Mesothelial cell of epicardium (in vitro differentiated cells): ENCODE measurements at places on chromosomes 11 and 22. TPM values are rescaled to one million over a fixed set of nuclear protein-coding genes. Genes with fewer than 3 reads are reported as not detected.

- H3K27ac ChIP-seq, result no peak overlapping the region
- no peak for DNase-seq
- H3K4me3 ChIP-seq, result no peak overlapping the region
- H3K27me3 ChIP-seq, result peaks cover 19% of the 10 kb centered on the region
- H3K36me3 ChIP-seq, result no peaks in the 10 kb centered on the region
These were observed 6.1 kb downstream of the ARVCF start for GRCh38 chr22:20010307-20011122.

DNA sequence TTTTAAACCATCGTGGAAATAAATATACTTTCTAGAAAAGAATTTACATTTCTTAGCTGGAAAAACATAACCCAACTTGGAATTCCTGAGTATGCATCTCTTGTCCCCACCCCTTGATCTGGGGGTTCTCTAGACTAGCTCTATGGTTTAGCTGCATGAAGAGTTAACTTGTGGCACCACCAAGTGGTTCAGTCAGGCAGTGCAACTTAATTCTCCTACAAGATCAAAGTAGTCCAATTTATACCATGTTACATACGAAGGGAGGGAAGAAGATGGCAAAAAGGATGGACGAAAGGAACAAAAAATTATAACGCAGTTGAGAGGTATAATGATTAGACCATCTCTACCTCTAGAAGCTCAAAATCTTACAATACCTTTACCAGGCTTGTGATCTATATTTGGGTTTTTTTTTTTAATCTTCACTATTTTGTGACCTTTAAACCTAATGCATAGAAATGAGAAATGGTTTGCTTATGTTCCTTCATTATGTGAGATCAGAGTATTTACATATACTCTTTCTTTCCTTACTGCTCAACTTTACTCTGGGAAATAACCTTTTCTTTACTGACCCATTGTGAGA lies 28.5 kb upstream of the ALKBH3 start:
- no peak overlapping the region for H3K4me3 ChIP-seq
- H3K27ac ChIP-seq, result no peak overlapping the region
- DNase-seq, result peak; percentile 70
- no peaks in the 10 kb centered on the region for H3K4me1 ChIP-seq
- H3K36me3 ChIP-seq, result peaks cover 19% of the 10 kb centered on the region

GRCh38 chr22:27331526-27332281 lies 469.9 kb downstream of the MN1 start:
- H3K27ac ChIP-seq, result no peak overlapping the region
- H3K36me3 ChIP-seq, result no peaks in the 10 kb centered on the region

DNA sequence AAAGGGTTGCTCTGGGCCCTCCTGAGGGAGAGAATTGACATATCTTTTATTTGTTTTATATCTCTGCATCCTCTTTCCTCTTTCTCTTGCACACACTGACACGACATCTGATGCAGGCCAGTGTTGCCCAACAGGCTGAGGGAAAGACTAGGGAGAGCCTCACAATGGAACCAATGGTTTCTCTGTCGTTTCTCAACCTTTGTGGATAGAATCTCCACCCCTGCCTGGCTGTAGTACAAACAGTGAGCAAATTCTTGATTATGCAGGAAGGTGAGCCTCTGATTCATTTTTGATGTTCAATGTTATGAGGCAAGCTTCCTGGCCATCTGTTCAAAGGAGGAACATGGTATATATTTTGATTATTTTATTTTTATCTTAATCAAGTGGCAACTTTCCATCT lies 49.8 kb upstream of the PLET1 start:
- no peak for DNase-seq
- no peak overlapping the region for H3K4me3 ChIP-seq
- no peak overlapping the region for H3K27ac ChIP-seq
- H3K36me3 ChIP-seq, result peaks cover 5% of the 10 kb centered on the region

GRCh38 chr22:18110194-18110953 lies at the start of gene TUBA8:
TUBA8 (plus strand) TSS chr22:18110809; CDS start chr22:18110866, 57 bp downstream.
- H3K36me3 ChIP-seq, result peaks cover 9% of the 10 kb centered on the region
- H3K4me1 ChIP-seq, result peaks cover 11% of the 10 kb centered on the region
- H3K27me3 ChIP-seq, result peaks cover 62% of the 10 kb centered on the region
- no peak for DNase-seq
- peak within 1 kb of the TSS; percentile 65 for H3K4me3 ChIP-seq

- H3K27me3 ChIP-seq, result no peaks in the 10 kb centered on the region
- peaks cover 27% of the 10 kb centered on the region for H3K36me3 ChIP-seq
- no peak overlapping the region for H3K4me3 ChIP-seq
- no peak overlapping the region for H3K27ac ChIP-seq
- peak; percentile 6 for DNase-seq
These were observed 412.2 kb downstream of the TBC1D22A start for GRCh38 chr22:47174671-47175112.

DNA sequence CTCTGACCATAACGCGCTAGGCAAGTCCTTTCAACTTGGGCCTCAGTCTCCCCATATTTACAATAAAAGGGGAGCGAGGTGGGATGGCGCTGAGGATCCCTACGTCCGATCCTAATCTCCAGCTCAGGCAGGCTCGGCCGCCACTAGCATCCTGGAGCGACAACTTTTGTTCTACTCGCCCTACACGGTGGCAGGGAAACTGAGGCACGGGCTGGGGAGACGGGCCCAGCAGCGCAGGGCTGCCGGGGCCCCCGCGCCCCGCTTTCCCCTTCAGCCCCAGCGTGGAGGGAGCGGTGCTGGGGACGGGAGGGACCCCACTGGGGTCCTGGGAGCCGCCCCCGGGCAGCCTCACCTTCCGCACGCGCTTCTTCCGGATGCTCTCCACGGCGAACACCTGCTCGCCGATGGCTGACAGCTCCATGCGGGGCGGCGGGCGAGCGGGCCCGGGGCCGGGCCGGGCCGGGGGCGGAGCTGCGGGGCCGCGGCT lies 413 bp downstream of the CBX7 start:
- no peak for DNase-seq
- peaks cover 28% of the 10 kb centered on the region for H3K27me3 ChIP-seq
- H3K4me3 ChIP-seq, result peak overlapping the region; percentile 56
- H3K4me1 ChIP-seq, result peaks cover 7% of the 10 kb centered on the region

DNA sequence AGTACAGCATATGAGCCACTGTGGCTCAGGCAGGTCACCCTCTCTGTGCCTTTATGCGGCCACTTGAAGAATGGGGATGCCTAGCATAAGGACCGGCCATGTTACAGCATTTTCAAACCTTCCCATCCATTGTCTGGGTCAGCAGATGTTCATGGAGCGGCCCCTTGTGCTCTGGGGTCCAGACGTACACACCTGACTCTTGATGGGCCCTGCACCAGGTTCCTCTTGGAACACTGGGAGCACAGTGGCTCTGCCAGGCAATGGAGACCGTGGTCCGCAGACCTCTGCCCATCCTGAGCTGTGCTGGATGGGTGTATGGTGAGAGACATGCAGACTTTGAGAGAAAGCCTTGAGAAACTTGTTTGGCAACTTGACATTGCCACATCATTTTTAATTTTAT lies 9.8 kb downstream of the PRDM11 start:
- H3K36me3 ChIP-seq, result no peaks in the 10 kb centered on the region
- DNase-seq, result no peak
- peak overlapping the region; percentile 94 for H3K27ac ChIP-seq
- no peaks in the 10 kb centered on the region for H3K27me3 ChIP-seq
- peaks cover 60% of the 10 kb centered on the region for H3K4me1 ChIP-seq

DNA sequence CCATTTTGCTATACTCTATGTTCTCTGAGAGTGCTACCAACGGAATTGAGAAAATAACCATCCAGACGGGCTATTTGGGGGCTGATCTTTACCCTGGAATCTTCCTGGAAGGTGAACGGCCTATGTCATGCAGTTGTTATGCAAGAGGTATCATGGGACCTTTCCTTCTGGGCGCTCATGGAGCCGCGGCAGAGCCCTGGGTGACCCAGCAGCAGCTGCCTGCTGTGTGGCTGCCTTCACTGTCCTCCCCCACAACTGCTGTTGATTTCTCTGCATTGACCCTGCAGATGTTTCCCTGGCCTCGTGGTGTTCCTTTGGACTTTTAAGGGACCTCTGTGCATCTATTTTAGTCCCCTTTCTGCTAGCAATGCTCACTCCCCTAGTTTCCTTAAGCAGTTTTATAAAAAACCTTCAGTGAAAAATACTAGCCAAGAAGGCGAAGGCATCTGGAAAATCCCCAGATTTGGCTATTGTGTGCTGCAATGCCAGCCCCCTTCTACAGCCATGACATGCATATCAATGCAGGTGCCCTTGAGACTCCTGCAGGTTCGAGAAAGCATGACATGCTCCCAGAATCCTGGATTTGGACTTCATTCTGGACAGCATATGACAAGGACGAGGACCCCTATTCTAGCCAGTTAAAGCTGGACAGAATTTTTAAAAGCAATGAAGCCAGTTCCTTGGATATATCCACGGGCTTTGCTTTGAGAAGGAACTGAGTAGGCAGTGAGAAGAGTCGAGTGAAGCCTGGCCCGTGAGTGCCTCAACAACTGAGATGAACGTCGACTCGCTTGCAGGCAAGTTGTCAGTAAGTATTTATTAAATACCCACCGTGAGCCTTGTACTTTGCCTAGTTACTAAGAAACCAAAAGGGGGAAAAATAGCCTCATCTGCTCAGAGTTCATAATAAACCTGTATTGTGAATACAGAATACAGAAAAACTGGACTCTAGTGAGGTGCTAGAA lies at the start of gene SLC25A18:
Gene SLC25A18 (plus strand): TSS at position 593 of the 965 bp plus-strand sequence. CDS start 16,447 bp downstream, outside the sequence.
- peak within 1 kb of the TSS; percentile 61 for H3K27ac ChIP-seq
- no peak within 1 kb of the TSS for H3K4me3 ChIP-seq
- no peaks in the 10 kb centered on the region for H3K4me1 ChIP-seq
- no peak for DNase-seq

- H3K36me3 ChIP-seq, result peaks cover 21% of the 10 kb centered on the region
- H3K27ac ChIP-seq, result peak overlapping the region; percentile 84
- H3K27me3 ChIP-seq, result no peaks in the 10 kb centered on the region
- no peak for DNase-seq
- H3K4me3 ChIP-seq, result no peak overlapping the region
- peaks cover 4% of the 10 kb centered on the region for H3K4me1 ChIP-seq
These were observed 27.4 kb downstream of the IL18BP start for GRCh38 chr11:72026090-72026489.

- no peak overlapping the region for H3K4me3 ChIP-seq
- peaks cover 2% of the 10 kb centered on the region for H3K27me3 ChIP-seq
- H3K36me3 ChIP-seq, result no peaks in the 10 kb centered on the region
- no peak overlapping the region for H3K27ac ChIP-seq
- H3K4me1 ChIP-seq, result peaks cover 28% of the 10 kb centered on the region
These were observed 118.5 kb downstream of the KCNQ1OT1 start for GRCh38 chr11:2581151-2581930.

DNA sequence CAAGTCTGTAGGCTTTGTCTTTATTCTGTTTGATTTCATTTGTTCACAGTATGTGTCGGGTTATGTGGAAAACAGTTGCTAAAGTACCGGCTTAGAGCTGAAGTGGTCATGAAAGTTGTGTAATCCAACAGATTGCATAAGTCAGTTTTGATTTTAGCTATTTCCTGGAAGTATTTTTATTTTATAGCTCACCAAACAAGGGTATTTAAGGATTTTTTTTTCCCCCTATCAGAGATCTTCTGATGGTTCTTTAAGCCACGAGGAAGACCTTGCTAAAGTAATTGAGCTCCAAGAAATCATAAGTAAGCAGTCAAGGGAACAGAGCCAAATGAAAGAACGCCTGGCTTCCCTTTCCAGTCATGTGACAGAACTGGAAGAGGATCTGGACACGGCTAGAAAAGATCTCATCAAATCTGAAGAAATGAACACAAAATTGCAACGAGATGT lies 55.9 kb downstream of the PPFIA1 start:
- DNase-seq, result no peak
- no peaks in the 10 kb centered on the region for H3K27me3 ChIP-seq
- H3K36me3 ChIP-seq, result peaks cover 37% of the 10 kb centered on the region
- H3K4me1 ChIP-seq, result peaks cover 16% of the 10 kb centered on the region
- peak overlapping the region; percentile 26 for H3K27ac ChIP-seq
- no peak overlapping the region for H3K4me3 ChIP-seq

GRCh38 chr11:4068962-4069361 lies 25.6 kb upstream of the RRM1 start:
- no peak overlapping the region for H3K4me3 ChIP-seq
- no peaks in the 10 kb centered on the region for H3K27me3 ChIP-seq
- no peak for DNase-seq
- H3K27ac ChIP-seq, result no peak overlapping the region

DNA sequence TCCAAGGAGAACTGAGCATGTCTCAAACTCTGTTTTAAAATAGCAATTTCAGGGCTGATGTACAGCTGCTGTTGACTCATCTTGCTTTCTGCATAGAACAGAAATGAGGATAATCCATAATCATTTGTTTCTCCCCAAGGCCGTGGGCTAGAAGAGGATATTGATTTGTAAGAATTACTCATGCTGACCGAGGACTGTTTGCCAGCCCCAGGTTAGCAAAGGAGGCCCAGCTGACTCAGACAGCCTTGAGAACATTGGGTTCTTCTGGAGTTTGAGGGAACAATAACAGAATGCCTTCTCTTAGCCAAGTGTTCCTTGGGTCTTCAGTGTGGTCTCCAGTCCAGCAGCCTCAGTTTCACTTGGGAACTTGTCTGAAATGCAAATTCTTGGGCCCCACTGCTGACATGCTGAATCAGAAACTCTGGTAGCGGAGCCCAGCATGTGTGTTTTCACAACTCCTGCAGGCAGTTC lies 92.0 kb downstream of the ZC3H12C start:
- H3K27me3 ChIP-seq, result no peaks in the 10 kb centered on the region
- H3K4me3 ChIP-seq, result no peak overlapping the region
- no peaks in the 10 kb centered on the region for H3K36me3 ChIP-seq
- no peaks in the 10 kb centered on the region for H3K4me1 ChIP-seq
- no peak overlapping the region for H3K27ac ChIP-seq
- DNase-seq, result no peak

DNA sequence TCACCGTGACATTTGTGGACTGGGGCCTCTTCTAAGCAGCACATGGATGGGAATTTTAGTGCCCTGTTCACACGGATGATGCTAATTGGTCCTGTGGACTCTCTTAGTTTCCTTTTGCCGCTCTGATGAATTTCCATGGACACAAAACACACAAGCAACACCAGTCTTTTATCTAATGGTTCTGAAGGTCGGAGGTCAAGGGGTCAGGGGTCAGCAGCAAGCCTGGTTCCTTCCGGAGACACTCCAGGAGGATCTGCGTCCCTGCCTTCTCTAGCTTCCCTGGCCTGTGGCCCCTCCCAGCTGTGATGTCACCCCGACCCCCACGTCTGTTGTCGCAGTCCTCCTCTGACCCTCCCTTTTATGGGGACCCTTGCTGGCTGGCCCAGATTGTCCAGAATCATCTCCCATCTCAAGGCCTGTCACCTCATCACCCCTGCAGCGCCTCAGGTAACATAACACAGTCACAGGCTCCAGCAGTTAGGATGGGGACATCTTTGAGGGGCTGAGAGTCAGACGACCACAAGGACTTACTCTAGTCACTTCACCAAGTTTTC lies 6.8 kb downstream of the NADSYN1 start:
- H3K36me3 ChIP-seq, result peaks cover 29% of the 10 kb centered on the region
- no peaks in the 10 kb centered on the region for H3K27me3 ChIP-seq
- H3K27ac ChIP-seq, result no peak overlapping the region
- H3K4me3 ChIP-seq, result no peak overlapping the region

Gene C22orf15
- 0.36 to 0.82 TPM (median 0.52 TPM) in 3 replicates for total RNA-seq

Gene CSF2RB
- total RNA-seq, result 0.38 to 0.56 TPM (median 0.38 TPM) in 3 replicates

Gene MS4A14
- not detected in 3 replicates for total RNA-seq

Gene DNAJB7
- not detected in 3 replicates for total RNA-seq

Gene GDPD4
- total RNA-seq, result not detected in 3 replicates
